ENCODE measurements at places on chromosomes 7 and 10.

DNA sequence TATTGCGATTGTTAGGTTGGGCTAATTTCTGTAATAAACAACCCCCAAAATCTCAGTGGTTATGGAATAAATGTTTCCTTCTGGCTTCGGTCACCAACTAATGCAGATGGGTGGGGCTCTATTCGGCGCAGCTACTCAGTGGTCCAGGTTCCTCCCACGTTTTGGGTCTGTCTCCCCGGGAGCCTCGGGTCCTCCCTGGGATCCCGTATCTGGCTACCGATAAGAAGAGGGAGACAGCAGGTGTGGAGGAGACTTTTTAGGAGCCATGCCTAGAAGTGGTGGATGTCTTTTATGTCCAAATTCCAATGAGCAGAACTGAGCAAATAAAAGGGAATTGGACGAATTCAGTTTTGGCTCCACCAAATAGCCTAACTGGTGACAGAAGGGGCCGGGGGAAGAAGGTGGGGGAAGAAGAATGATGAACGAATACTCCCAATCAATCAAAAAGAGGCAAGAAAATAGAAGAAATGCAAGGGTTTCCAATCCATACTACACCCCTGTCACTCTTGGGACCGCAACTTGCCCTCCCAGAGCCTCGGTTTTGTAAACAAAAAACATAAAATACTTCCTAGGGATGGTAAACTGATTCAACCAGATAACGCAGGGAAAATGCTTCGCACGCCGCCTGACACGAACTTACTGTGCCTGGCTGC, 498 bp upstream of the C10orf53 start:
- DNase-seq = no peak

GRCh38 chr10:7410301-7410861, 453 bp downstream of the SFMBT2 start:
- DNase-seq = no peak

GRCh38 chr10:24360282-24361127, 151.6 kb downstream of the KIAA1217 start:
- DNase-seq = no peak

DNA sequence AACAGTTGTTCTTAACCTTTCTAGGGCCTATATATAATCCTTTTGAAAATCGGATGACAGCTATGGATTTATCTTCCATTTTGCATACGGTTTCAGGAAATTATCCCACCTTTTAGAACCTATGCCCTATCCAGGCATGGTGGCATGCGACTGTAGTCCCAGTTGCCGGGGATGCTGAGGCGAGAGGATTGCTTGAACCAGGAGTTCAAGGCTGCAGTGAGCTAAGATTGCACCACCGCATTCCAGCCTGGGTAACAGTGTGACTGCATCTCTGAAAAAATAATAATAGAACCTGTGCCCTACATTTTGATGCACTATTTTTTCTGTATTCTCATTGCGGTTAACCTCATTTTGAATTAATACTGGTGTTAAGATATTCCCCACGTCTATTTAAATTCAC, 11.6 kb downstream of the CCAR1 start:
- no peak for DNase-seq

- DNase-seq = no peak
Measured at GRCh38 chr10:11249152-11249807, 231.6 kb downstream of the CELF2 start.

DNA sequence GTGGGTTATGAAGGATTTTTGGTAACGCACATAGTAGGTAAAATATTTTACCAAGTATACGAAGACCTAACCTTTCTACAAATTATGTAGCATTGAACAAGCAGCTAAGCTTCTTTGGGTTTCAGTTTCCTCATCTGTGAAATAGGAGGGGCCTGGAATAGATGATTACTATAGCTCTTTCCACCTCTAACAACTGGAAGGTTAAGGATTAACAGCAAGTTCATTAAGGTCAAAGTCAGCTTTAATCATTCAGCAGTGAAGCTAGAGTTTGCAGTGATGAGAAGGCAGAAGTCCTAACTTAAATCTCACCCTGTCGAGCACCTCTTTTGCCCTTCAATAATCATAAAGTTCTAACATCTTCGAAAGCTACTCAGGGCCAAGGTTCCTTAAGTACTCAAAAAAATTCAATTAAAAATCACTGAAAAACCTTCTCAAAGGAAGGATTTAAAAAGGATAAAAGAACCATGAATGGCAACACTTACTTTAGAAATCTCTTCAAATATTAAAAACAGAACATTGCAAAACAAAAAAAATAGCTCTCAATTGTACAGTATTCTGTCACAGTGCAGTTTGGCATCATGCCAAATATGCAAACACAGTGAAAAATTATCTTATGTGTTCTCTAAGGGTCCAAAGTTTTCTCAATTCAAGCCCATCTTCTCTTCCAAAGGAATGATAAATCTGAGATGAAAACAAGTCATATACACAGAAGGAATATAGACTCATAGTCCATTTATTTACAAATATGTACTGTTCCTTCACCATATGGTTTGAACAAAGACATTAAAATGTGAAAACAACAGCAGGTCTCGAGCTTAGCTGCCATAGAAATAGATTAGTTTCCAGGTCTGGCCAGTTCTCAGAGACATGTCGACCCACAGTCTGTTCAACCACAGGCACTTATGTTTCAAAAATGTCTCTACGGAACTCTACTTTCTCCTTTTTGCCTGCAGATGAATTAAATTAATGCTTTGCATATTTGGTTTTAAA, 152.0 kb upstream of the SLC13A1 start:
- no peak for DNase-seq

DNA sequence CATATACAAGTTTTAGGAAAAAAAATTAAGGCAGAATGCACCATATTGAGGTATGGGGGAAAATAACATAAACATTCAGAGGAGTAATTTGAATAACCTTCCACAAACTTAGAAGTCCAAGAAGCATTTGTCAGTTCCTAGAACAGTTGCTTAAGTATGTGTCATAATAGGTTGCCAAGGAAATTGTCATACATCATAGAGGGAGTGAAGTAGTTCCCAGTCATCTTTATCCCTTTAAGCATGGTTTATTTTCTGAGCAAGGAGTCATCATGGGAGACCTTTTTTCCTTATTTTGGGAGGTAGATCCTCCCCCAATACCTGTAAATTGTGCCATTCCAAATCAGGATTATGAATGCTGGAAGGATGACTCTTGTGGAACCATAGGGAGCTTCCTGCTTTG, at the start of gene SSMEM1:
SSMEM1 (plus strand) TSS at position 219 of the 400 bp plus-strand sequence; CDS start at position 270, 51 bp downstream.
- DNase-seq = no peak

DNA sequence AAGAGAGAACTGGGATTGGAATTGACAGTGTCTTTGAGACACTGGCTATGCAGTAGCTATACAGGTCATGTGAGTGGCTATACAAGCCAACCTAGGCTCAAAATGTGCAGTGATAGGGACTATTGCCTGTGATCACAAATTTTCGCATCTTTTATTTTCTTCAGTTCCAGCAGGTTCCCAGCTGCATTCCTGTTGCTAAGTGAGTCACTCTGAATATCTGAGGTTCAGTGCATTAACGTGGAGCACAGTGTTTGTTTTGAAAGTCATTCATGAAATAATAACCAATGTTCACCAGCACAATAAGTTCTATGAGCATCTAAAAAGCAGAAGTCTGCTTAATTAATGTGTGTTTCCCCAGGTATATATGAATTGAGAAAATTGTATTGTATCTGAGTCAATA, 1236.0 kb upstream of the CELF2 start:
- DNase-seq = no peak

DNA sequence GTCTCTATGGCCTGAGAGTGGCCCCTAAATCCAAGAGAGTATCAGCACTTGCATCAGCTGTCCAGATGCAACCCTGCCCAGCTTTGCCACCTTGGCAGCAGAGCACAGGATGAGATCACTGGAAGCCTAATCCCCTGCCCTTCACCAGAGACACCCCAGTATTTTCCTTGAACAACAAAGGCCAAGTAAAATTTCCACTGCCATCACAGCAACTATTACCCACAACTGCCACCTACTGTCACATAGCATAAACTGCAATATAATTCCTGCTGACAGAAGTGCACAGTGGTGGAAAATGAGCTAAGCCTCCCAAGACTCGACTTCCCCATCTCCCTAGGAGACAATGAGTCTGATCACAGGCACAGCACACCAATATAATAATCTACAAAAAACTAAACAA, 462.8 kb upstream of the ZWINT start:
- no peak for DNase-seq

DNA sequence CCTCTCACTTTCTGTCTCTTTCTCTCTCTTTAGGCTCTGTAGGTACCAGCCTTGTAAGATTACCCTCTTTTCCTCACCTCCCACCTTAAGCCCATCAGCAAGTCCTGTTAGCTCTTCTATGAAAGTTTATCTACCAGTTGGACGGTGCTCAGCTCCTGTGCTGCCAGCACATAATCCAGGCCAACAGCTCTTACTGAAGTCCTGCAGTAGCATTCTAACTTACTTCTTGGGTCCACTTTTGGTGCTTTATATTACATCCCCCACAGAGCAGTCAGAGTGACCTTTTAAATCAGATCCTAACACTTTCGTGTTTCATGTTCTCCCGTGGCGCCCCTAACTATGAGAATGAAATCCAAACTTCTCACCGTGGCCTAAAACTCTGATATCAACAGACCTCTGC, 38.9 kb upstream of the ITGA8 start:
- DNase-seq = no peak

DNA sequence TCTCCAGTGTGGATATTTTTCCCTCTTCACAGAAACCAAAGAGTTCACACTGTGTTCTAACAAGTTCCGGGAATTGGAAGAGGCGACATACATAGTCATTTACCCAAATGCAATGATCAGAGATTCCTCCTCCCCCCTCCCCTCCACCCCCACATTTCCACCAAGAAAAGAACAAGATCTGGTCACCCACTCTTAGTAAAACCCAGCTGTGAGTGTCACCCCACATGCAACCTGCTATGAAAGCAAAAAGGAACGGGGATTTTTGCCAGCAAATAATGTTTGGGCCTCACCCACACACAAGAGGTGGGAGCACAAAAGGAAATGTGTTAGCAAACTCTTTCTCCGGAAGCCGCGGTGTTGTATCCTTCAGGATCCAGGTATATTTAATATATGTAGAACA, 745.0 kb upstream of the AUTS2 start:
- DNase-seq = no peak

- no peak for DNase-seq
Measured at GRCh38 chr10:13238271-13239077, 4.3 kb upstream of the UCMA start.

DNA sequence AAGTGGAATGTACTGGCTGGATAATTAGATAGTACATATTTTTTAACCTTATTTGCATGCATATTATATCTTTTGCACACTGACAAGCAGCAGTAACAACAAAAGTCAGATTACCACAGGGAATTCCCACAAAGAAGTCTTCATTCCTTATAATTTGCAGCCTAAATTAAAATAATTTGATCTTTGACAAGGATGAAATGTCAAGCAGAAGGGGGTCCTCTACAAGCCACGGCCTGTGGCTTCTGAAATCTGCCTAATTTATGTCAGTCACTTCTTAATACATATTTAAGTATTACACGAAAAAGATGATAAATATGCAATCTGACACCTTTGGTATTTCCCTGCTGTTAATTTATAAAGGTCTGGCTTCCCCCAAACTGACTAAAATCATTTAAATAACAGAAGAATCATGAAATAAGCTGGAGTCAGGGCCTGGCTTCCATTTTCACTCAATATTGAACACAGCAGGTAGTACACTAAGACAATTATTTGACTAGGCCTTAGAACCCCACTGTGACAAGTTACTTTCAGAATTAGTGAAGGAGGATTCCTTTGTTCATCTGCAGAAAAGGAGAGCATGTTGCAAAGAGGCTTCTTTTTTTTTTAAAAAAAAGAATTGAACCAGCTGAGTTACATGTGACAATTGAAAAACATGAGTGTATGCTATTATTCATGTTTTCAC, 351.1 kb upstream of the ETV1 start:
- no peak for DNase-seq

GRCh38 chr10:88849234-88849633, 2.4 kb downstream of the ANKRD22 start:
- no peak for DNase-seq

DNA sequence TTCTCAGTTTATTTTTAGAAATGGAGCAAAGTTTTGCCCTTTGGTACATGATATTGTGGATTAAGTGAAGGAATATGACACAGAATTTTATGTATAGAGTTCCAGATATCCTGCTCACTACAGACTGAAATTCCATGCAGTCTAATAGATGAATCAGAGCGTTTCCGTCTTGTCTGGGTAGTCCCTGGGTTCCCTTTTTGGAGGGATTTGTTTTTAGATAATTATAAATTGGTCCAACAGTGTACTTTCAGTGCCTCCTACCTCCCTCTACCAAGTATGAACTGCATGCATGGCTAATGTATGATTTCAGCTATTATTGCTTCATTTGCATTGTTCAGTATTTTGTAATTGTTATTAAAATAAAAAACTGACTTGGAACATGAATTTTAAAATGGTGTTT, 74.4 kb downstream of the SEPTIN7 start:
- DNase-seq = no peak

DNA sequence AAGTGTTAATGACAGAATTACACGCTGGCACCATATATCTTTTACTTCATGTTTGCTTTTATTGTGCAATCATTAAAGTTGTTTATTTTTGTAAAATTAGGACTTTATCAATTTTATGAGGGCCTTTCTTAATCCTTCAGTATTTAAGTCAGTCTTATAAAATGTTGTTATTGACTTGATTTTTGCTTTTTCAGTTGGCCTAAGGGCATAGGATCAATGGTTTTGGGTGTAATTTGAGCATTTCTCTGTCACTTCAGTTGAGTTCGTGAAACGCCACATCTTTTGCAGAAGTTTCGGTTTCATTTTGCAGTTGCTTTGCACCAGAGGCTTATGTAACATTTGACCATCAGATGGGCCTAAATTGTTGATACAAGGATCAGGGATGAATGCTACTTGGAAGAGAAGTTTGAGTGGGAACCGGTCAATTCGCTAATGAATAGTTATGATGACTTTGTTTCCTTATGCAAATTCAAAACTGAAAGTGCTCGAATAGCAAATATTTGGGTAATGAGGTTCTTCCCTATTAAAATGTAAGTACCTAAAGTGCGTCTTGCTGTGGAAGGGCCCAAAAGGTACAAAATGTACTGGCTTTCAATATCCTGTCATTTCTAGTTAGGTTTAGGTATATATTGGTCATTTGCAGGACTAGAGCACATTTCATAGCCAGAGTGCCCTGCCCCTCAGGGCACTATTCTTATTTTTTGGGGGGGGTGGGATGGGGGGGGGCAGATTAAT, 340.9 kb downstream of the LRMDA start:
- DNase-seq = no peak

DNA sequence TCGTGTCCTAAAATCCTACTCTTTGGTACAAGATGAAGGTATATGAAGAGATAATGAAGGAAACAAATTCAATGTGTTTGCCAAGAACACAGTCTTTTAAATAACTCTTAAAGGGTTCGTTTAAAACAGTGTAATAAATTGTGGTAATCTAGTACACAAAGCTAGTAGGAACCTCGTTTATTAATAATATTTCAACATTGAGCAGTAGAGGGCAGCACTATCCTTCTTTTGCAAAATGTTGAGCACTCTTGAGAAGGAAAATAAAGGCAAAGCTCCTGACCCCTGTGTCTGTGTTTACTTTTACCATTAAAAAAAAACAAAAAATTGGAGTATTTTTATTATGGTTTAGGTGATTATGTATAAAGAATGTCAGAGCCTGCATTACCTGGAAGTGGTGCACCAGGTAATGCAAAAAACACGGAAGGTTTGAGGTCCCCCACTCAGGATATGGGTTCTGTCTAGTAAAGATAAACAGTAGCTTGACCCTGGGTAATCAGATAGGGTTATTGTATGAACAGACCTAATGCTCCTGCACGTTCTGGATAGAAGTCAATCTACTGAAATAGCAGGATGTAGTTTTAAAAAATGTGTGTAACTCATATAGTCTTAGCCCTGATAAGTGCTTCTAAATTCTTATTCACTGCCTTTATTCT, 5.7 kb upstream of the GOT1 start:
- no peak for DNase-seq

GRCh38 chr10:26555719-26556368, 117.7 kb downstream of the APBB1IP start:
- no peak for DNase-seq

Data from T follicular helper cell (primary cell).